ENCODE measurements at places on chromosomes 3 and 15.

GRCh38 chr15:101446518-101447167, 42.9 kb downstream of the PCSK6 start:
- no peak for DNase-seq

- DNase-seq, result peak; percentile 55
These were observed 418.3 kb downstream of the OTOL1 start for GRCh38 chr3:161914703-161915417.

- no peak for DNase-seq
These were observed 51.6 kb upstream of the ABHD17C start for GRCh38 chr15:80643431-80643951.

GRCh38 chr3:194871864-194872668, 186.4 kb downstream of the FAM43A start:
- no peak for DNase-seq

- DNase-seq, result no peak
These were observed 154.9 kb downstream of the SSR3 start for GRCh38 chr3:156400062-156400461.

DNA sequence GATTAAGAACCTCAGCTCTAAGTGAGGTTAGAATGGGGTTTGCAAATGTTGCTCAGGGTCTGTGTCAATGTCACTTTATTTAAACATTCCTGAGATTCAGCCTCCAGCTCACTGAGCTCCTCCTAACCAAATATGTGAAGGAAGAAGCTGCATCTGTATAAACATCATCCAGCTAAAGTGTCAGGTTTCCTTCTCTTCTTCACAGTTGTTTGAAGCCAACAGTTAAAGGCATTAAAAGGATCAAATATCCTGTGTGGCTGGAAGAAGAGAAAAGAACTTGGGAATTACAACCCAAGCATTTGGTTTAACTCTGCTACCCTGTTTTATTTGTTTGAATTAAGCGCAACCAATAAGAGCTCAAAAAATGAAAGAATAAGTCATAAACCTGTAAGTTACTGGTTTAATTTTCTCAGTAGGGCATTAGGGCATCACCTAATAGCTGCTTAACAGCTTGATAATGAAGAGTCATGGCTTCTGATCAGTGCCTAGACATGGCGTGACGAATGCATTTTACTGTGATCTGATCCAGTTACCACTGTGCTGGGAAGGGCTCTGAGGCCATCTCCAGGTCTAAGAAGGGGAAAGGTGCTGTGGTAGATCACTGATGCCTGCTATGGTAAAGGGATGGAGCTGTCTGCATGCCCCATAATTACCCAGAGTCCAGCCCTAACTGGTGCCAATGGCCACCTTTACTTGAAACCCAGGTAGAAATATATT, 165.7 kb upstream of the TSC22D2 start:
- no peak for DNase-seq

DNA sequence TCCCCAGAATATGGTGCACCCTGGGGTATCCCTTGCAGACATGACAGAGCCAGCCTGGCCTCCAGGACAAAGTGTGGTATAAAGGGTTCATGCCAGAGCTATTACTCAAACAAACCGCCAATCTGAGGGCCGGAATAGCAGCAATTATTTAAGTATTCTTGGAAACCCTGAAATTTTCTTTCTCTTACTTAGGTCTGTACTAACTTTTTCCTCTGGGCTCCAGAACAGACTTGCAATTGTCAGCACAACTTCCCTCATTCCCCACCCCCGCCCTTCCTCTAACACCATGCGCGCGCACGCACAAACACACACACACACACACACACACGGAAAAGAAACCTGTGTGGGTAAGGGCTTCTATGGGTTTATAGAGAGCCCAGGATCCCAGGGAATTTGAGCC, 56.3 kb downstream of the ISG20 start:
- DNase-seq, result no peak

- peak; percentile 21 for DNase-seq
These were observed 1.1 kb downstream of the BAHD1 start for GRCh38 chr15:40441565-40442531.

DNA sequence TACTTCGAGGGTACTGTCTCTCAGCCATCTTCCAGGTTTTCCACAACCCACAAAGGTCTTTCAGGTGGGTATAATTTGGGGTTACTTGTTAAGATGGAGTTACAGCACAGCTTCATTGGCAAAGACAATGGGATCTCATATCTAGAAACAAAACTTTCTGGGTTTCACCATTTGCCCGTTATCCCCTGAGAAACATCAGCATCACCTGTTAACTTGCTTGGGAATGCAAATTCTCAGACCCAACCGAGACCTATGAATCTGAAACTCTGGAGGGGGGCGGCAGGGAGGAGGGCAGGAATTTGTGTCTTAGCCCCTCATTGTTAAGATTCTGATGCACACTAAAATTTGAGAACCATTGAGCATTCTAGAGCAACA, 176.4 kb downstream of the TNIK start:
- DNase-seq, result no peak

DNA sequence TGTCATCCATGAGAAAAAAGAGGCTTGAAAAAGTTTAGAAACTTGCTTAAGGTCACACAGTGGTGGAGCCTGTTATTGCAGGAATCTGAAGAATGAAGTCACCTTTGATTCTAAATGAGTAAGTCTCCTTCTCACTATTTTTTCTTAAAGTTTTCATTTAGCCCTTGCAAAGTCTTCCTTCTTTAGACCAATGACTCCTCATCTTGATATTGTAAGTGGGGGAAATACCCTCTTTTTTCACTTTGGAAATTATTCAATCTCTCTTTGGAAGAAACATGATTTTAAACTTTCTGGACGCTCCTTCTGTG, 787 bp upstream of the SLMAP start:
- DNase-seq, result no peak

DNA sequence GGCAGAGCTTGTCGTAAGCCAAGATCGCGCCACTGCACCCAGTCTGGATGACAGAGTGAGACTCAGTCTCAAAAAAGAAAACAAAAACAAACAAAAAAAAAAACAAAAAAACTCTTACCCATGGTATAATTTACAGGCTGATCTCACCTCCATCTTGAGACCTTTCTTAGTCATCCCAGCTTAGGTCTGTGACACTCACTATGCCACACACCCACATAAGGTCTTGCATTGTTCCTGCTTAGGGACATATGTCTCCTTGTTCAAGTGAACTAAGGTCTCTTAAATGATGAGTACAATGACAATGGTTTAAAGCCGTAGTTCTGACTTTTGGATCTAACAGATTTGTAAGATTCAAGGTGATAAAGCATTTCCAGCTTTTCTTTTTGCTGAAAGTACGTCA, 360.2 kb upstream of the ARHGEF26 start:
- DNase-seq, result no peak

DNA sequence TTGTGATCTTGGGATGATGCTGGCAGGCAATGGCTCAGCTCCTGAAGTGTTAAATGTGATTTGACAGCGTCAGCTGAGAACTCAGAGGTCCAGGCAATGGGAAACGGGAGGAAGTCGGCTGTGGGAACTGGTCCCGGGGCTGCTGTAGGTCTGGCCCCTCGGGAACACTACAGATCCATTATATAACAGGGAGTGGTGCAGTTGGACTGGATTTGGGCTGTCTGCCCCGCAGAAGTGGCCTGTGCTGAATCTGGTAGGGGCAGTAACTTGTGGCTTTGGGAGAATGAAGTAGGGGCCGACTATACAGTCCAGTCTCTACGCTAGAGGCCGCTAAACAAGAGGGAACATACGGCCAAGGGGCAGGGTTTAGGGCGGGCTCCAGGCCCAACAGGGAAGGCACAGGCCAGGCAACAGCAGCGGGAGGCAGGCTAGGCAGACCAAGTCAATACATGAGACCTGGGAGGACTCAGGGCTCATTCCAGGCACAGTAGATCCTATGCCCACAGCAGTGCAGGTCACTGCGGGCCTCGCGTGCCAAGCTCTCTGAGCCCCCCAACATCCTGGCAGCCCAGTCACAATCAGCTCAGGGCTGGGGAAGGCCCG, 20.3 kb upstream of the IL16 start:
- DNase-seq, result no peak

- no peak for DNase-seq
These were observed 64.4 kb downstream of the ABI3BP start for GRCh38 chr3:100928638-100929428.

DNA sequence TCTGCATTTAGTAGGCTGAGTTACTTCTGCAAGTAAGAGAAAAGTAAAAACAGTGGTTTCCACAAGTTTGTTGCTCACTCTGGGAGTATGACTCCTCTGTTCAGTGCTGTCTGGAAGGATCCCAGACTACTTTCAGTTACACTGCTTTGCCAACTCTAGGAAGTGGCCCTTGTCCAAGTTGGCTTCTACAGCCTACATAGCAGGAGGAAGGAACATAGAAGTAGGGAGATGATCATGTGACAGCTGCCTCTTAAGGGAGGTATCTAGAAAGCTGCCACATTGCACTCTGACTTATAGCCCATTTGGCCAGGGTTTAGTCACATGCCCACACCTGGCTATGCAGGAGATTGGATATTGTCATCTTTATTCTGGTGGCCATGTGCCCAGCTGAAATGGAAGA, 298.1 kb downstream of the NSUN3 start:
- DNase-seq, result no peak

DNA sequence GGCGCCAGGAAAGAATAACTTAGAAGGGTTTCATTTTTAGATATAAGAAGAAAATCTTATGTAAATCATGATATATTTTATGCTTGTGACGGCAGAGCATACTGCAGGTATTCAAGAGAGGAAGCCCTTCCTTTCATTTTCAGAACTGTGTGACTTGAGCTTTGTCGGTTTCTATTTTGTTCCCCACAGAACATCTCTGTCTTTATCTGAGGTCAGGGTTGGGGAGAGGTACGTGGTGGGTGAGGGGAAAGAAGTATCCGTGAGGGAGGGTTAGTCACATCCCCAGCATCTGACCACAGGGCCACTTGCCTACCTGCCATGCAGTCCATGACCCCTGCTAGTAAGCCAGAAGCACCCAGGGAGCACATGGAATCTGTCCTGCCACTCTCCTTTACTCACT, 126.5 kb downstream of the DGKG start:
- no peak for DNase-seq

DNA sequence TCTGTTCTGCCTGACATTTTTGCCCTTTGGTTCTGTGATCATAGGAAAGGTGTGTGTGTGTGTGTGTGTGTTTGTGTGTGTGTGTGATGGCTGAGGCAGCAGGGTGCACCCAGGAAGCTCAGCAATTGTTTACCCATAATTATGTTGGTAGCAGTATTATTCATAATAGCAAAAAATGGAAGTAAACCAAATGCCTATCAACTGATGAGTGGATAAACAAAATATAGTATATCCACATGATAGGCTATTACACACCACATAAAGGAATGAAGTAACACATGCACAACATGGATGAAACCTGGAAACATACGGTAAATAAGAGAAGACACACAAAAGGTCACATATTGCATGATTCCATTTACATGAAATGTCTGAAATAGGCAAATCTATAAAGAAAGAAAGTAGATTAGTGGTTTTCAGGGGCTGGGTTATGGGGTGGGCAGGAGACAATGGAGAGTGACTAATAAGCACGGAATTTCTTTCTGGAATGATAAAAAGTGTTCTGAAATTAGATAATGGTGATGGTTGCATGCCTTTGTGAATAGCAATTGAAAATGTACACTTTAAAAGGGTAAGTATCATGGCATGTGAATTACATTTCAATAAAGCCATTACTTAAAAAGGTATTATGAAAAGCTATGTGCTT, 167.2 kb downstream of the POLR2M start:
- no peak for DNase-seq

- no peak for DNase-seq
These were observed 54.1 kb downstream of the TMEM44 start for GRCh38 chr3:194579091-194579606.

- peak; percentile 57 for DNase-seq
These were observed 23.8 kb downstream of the RLBP1 start for GRCh38 chr15:89197503-89197971.

DNA sequence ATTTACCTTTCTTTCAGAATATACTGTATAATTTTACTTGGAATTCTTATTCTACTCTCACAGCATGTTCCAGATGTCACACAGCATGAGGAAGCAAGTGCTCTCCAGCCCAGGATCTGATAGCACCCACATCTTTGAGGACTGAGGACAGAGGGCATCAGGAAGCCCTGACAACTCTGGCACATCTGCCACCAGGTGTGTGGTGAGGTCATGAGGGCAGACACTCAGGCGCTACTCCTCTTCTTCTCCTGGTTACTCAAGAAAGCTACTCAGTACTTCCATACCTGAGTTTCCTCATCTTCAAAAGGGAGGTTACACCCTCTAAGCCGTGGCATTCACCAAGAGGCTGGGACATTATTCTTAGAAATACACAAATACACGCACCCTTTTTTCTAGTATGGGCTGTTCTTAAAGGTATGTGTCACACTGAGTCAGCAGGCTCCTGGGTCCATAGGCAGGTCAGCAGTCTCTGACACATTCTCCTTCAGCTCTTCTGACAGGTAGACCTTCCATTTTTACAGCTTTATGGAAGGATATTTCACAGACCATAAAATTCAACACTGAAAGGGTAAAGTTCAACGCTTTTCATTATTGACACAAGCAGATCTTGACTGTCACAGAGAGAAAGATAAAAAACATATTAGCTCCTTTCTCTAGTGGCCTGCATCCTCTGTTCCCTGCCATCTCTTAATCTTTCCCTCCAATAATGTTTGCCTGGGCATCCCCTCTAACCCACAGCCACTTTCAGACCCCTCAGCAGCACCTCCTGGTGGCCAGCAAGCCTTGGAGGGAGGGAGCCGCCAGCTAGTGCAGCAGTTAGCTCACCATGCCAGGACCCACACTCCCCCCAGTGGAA, 103.2 kb upstream of the TJP1 start:
- DNase-seq, result no peak

DNA sequence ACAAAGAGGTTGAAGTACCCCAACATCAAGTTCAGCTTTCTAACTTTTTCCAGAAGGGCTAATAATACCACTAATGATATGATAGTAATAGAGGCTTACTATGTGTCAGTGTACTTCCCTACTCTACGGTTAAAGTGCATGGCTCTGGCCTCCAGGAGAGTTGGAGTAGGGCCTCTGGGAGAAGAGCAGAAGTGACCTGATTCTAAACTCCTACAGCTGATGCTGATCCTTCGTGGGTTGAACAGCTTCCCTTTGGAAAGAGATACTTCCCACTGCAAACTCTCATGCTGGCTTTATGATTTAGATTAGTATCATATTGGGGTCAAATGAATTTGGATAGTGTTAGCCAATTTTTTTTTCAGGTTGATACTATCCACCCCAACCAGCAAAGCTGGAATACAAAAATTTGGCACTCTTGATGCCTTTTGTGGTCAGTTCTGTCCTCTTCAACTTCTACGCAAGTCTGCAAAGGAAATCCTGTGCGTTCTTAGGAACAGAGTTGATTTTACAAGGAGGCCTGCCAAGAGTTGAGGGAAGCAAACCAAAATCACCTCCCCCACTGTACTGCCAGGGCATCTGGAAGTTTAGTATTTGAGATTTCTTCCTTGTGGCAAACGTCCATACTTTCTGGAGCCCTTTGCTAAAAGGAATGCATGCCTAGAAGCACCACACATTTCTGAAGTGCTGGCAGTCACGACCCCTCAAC, 17.8 kb downstream of the TMEM212 start:
- DNase-seq, result no peak

All from posterior cingulate gyrus (tissue), 11 donors.